MCF 10A (cell line): ENCODE measurements at places on chromosomes 2 and 18. TPM values are rescaled to one million over a fixed set of nuclear protein-coding genes. Genes with fewer than 3 reads are reported as not detected.

The PTPRN gene
- total RNA-seq = not detected in 2 replicates

The TM4SF20 gene
- total RNA-seq = not detected in 2 replicates

The PAX3 gene
- total RNA-seq = not detected in 2 replicates

The WDR7 gene
- total RNA-seq = 12.6 and 17.3 TPM in 2 replicates

DNA sequence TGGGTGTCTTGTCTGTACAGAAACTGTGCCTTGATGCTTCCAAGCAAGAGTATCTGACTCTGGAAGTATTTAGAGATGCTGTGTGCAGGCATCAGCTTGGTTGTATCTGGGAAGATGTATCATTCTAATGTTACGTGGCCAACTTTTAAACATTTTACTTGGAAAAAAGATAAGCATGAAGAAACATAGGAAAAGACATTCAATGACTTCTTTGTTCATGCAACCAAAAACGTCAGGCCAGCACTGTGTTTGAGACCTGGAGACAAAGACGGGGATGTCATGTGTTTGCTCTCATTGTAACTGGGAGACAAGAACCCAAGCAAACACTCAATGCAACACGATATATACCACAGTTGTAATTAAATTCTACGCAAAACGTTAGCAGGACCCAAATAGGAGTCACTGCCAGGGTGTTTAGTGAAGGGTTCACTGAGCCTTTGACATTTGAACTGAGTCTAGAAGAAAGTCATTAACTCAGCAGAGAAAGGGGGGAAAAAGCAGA is 8.9 kb upstream of the SESTD1 start:
- no peaks in the 10 kb centered on the region for H3K27me3 ChIP-seq
- H3K4me1 ChIP-seq = peaks cover 58% of the 10 kb centered on the region
- no peaks in the 10 kb centered on the region for H3K36me3 ChIP-seq
- H3K27ac ChIP-seq = peak overlapping the region; percentile 95

DNA sequence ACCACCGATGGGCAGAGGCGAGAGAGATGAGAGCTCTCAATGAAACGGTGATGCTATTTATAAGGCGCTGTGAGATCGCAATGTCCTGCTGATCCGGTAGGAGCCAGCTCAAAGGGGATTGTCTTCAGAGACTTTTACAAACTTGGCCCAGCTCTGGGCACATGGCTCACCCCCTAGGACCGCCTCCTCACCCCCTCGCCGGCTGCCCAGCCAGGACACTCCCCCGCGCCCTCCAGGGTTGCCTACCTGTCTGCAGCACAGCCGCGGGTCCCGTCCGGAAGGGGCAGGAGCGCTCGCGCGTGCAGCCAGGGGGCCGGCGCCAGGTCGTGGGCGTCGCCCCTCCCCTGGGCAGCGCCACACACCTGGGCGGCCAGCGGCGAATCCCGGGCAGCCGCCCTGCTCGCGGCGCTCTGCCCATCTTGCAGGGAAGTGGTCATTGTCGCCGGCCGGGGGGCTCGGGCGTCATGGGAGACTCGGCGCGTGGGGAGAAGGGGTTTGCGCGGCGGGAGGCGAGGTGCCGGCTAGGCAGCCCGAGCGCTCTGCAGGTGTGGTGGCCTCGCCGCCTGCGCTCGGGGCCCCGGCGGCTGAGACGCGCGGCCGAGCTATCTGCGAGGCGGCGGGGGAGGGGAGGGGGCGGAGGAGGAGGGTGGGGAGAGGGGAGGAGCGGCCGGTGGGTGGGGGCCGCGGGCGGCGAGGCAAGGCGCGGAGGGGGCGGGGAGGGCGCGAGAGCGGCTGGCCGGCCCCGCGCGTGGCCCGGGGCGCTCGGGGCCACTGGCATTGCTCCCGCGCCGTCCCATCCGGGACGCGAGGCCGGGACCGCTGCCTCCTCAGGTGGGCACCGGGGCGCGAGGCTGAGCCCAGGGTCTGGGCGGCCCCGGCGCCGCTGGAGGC is at the start of gene GRB14:
TSS of gene GRB14 (minus strand) at position 610 of the 891 bp plus-strand sequence. CDS start at position 437, 173 bp downstream.
- no peaks in the 10 kb centered on the region for H3K27me3 ChIP-seq
- H3K4me1 ChIP-seq = peaks cover 22% of the 10 kb centered on the region
- DNase-seq = peak; percentile 85
- H3K4me3 ChIP-seq = peak within 1 kb of the TSS; percentile 72
- no peaks in the 10 kb centered on the region for H3K36me3 ChIP-seq

DNA sequence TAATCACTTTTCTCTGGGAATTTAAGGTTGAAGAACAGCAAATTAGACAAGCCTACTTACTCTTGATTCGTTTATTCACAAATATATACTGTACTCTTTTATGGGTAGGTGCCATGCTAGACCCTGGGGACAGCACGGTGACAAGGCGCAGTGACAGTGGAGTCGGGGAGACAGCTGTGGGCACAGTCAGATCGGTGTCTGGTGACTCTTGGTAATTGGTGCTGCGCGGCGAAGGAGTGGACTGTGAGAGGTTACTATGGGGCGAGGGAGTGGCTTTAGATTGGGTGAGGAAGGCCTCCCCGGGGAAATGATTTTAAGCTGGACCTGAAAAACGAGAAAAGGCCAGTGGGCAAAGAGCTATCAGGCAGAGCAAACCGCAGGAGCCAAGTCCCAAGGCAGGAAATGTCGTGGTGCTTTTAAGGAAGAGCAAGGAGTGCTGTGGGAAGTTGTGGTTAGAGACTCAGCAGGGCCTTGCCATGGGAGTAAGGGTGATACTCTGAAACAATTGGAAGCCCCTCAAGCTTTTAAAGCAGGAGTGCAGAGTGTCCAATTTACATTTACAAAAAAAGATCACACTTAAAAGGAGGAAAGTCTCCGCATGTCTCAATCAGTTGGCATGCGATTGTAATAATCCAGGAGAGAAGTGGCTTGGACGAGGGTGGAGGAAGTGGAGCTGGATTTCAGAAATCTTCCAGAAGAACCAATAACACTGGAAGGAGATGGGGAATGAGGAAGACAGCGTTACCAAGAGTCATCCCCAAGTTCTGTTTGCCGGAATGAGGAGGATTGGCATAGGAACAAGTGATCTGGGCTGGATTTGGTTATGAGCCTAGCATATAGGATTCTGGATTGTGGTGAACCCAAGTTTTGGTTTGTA is 36.1 kb upstream of the TXNDC2 start:
- no peak overlapping the region for H3K4me3 ChIP-seq
- H3K36me3 ChIP-seq = no peaks in the 10 kb centered on the region

DNA sequence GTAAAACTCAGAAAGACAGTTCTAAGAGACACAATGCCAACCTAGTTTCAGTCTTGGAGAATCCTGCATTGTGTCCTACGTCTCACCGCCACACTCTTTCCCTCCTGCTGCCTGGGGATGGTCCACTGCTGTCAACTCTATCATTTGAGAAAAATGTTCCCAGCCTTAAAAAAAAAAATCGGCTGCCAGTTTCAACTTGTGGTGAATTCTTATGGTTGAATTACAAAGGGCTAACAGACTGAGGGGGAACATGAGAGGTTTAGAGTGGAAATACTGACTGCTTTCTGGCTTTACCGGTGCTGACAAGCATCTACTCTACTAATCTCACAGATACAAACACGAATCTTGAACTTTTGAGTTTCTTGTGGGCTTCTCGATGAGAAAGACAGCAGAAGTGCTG is 74.0 kb downstream of the NAB1 start:
- no peaks in the 10 kb centered on the region for H3K27me3 ChIP-seq
- H3K27ac ChIP-seq = no peak overlapping the region
- H3K36me3 ChIP-seq = no peaks in the 10 kb centered on the region
- peaks cover 11% of the 10 kb centered on the region for H3K4me1 ChIP-seq

DNA sequence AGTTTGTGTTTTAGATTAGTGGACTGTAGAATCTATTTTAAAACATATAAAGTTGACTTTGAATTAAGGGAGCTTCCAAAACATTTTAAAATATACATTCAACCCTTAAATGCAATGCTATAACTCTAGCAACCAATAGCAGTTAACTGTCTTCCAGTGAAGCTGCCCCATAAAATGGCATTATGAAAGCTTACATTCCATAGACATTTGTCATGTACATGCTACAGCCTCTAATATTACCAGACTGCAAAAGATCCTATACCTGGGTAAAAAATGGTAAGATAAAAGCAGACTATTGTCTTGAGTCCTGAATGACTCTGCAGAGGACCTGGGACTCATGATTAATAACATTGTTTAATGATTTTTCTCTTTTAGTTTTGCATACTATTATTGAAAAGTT is 489.4 kb downstream of the LRP1B start:
- H3K27me3 ChIP-seq = peaks cover 29% of the 10 kb centered on the region
- no peak overlapping the region for H3K4me3 ChIP-seq
- no peaks in the 10 kb centered on the region for H3K4me1 ChIP-seq
- no peaks in the 10 kb centered on the region for H3K36me3 ChIP-seq

- H3K27ac ChIP-seq = peak overlapping the region; percentile 98
- H3K27me3 ChIP-seq = no peaks in the 10 kb centered on the region
- H3K36me3 ChIP-seq = peaks cover 5% of the 10 kb centered on the region
- H3K4me1 ChIP-seq = peaks cover 31% of the 10 kb centered on the region
- peak overlapping the region; percentile 94 for H3K4me3 ChIP-seq
Measured at GRCh38 chr2:38374984-38375383, 2.1 kb downstream of the ATL2 start.
